Ureter (tissue), 1 donor: ENCODE measurements at places on chromosomes 1 and 21. TPM values are rescaled to one million over a fixed set of nuclear protein-coding genes. Genes with fewer than 3 reads are reported as not detected.

- DNase-seq = no peak
Observed at GRCh38 chr21:45891388-45892155, 90.0 kb upstream of the COL6A1 start.

Gene GSTM2
- 104 TPM for total RNA-seq

- peak; percentile 43 for DNase-seq
Observed at GRCh38 chr1:43978551-43979260, at the start of gene B4GALT2. Gene B4GALT2 (plus strand): TSS chr1:43979210. CDS start chr1:43981161, 1,951 bp downstream.

- DNase-seq = no peak
Observed at GRCh38 chr1:71908303-71908702, 374.0 kb downstream of the NEGR1 start.

DNA sequence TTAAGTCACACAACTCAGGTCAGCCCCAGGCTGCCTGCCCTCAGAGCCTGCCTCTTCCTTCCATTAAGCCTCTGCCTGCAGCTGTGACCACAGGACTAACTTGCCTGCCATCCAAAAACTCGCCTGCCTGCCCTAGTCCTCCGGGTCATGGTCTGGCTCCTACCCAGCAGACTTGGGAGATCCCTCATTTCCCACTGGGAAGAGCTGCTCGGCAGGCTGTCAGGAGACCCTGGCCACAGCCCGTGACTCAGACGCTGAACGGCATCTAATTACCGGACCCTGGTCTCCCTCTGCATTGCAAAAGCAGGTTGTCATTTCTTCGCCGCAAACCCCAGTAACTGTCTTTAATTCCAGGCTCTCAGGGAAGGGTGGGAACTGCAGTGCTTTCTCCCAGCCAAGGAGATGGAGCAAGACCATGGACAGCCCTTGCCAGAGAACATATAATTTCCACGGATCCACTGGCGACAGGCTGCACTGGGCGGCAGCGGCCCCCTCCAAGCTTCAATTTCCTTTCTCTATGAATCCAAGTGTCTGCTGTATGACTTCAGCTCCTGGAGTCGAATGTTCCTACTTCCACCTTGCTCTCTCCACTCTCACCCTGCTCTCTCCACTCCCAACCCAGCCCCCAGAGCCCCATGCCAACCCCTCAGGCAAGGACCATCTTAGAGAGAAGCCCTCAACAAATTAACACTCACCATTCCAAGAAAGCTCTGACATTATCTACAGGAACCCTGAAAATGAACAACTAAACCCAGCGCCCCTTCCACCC, 20.4 kb downstream of the OLFML2B start:
- no peak for DNase-seq

Gene CYP4B1
- total RNA-seq = 358 TPM

Gene TMEM50A
- 71.4 TPM for total RNA-seq

Gene LYPD8
- total RNA-seq = not detected

GRCh38 chr1:181392613-181393220, 90.6 kb upstream of the CACNA1E start:
- no peak for DNase-seq
